ENCODE measurements at places on chromosomes 1 and 21.

DNA sequence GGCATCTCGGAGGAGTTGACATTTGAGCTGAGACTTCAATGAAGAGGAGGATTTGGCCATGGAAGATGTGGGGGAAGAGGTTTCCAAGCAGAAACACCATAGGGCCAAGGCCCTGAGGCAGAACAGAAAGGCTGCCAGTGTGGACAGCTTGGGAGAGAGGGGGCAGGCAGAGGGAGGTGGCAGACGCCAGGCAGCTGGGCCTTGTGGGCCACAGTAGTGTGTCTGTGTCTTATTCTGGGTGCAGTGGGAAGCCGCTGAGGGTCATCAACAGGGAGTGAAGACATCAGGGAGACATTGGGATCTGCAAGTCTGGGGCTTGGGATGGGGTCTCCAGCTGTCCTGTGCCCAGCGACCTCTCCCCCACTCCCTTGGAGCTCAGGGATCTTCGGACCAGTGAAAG is 96.8 kb downstream of the LACTBL1 start:
- no peak for DNase-seq

DNA sequence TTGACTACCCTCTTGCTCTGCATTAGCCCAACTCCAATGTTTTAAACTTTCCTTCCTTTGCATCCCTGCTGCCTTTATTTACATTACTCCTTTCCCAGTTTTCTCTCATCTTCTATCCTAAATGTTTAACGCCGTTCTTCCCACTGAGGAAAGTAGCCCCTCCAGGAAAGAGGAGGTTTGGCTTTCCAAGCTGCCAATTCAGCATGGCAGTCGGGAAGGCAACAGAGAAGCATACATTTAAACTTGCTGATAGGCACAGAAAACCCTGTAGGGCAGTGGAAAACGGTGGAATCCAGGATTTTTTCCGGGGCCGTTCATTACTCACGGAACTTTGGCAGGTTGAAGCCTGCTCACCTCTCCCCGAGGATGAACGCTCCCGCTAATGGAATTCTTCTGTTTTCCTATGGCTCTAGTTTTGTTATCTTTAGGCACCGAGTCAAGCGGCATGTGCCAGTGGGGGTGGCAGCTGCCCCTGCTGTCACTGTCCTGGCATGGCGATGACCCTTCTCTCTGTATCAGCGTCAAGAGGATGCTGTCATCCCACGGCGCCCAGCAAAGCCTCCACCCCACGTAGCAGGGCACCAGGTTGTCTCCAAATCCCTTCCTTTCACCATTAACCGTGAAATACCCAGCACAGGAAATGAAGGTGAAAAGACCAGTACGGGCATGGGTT is 48.3 kb downstream of the ZBTB18 start:
- DNase-seq = no peak

DNA sequence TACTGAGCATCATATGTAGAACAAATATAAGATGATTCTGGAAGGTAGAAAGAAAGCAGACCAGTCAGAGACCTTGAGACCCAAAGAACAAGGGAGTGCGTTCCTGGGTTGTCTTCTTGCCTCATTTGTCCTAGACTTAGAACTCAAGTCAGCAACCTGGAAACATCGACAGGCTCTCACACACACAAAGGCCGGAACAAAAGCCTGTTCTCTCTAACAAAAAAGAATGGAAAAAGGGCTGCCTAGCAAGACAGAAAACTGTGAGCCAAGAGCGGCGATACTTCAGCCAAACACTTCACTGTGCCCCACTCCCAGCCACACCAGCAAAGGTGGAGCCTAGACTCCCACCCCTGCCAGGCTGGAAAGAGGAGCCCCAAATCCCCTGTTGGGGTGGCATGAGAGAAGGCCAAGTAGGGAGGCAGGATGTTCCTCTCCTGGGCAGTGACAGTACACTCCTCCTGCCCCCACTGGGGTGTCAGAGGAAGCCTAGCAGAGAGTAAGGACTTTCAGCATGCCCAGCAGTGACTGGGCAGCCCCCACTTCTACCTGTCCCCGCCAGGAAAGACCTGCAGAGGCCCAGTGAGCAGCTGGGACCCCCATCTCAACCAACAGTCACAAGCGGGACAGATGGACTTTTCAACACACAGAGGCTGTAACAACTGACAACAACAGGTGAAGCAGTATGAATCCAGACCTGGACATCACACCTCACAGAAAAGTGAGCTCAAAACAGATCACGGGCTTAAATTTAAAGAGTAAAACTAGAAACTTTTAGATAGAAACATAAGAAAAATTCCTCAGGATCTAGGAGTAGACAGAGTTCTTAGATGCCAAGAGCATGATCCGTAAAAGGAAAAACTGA is 33.0 kb downstream of the MRAP start:
- no peak for DNase-seq

DNA sequence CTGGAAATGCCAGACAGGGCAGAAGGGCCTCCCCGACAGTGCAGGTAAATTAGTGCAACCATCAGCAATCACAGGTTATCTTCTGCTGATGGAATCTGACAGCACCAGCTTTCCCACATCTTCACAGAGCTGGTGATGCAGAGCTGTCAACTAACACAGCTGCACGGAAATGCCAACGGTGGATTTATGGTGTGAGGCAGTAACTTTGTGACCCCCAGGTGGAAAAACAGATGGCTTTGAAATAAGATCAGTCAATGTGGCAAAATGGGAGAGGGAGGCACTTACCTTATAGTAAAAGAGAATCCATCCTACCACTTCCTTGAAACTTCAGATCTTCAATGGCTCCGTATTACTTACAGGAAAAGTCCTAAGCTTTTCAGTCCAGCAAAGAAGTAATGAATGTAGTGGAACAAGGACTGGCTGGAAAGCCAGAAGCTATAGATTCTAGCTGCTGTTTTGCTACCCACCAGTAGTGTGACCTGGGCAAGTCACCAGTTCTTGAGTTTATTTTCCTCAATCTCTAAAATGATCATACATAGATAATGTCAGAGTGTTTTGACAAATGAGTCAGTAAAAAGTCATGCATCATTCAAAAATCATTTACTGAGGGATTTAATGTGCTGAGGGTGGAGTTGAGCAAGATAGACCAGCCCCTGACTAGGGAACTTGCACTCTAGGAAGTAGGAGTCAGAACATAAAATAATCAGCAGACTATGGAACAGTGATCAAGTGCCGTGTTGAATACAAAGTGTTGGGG is 245.7 kb upstream of the JUN start:
- DNase-seq = no peak

- no peak for DNase-seq
Observed at GRCh38 chr1:116476321-116476720, 94.5 kb downstream of the CD58 start.

- no peak for DNase-seq
Observed at GRCh38 chr1:209587789-209588188, 4.3 kb downstream of the CAMK1G start.

DNA sequence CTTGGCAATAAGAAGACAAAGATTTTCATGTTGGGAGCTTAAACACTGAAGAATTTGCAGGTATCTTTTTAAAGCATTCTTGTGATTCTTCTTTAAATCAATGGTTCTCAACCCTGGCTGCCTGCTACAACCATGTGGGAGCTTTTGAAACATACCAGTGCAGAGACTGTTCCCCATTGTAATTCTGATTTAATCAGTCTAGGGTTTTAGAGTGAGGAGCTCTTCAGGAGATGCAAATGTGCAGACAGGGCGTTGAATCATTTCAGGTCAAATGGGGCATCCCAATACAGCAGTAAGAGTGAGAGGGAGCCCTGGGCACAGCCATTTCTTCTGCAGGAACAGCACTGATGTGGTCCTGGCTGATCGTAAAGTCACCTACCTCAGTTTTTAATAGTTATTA is 24.3 kb downstream of the KCNJ6 start:
- no peak for DNase-seq

DNA sequence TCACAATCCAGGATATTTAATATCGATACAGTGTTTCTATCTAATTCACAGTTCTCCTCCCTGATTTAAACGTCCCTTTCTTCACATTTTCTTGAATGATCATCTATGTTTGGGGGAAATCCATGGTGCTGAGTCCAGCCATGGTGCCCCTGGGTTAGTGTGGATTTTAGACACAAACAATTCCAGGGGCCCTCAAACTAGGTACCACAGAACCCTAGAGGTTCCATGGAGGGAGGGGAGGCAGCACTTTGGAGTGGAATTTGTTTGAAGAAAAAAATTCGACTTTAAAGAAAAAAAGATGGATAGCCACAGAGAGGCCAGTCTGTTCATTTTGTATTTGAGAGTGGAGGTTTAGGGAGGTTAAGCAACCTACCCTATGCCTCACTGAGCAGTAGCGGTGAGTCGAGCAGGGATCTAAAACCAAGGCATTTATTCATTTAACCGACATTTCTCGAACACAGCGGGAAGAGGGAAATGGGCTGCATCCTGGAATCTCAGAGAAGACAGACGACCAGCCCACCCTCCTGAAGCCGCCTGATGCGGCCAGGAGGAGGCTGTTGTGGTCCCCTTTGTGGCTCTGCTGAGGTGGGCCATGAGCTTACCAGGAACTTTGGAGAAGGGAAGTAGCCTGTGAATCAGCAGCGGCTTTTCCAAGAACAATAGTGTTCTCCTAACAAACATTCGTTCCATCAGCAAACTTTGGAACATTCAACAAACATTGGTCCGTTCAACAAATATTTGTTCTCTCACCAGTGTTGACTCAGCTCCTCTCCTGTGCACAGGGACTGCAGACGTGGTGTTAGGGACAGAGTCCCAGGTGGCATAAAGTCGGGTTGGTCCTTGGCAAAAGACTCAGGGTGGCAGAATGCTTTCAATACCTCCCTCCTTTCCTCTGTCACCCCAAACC is 103.5 kb upstream of the ZBTB40 start:
- no peak for DNase-seq

DNA sequence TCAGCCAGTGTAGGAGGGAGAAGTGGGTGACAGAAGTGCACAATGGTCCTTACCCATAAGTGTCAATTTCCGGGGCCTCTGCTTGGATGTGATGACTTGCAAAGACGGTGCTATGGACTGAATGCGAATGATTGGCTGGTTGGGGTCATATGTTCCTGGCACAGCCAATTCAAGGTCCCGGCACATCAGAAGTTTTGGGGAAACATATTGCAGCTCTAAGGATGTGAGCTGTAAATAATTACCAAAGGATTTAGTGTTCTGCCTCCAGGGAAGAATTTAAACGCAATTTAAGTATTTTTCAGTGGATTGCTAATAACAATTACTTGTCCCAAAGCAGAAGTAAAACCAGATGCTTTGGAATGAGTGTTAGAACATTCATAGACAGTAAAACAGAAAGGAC is 26.9 kb upstream of the EXOSC10 start:
- no peak for DNase-seq

DNA sequence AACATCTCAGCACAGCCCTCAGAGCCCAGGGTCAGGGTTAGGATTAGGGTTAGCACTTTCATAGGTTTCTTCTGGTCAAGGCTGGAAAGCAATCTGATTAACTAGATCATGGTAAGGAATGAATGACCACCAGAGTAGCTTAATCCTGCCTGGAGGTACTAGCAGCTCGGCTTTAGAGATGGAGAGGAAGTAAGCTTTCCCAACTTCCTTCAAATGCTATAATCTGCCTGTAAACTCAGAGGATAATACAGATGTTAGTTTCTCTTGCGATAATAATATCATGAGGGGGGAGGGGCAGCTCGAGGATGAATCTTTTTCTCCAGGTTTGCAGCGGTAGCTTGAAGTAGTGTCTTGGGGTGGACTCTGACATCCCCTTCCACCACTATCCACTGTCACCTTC is 194.9 kb downstream of the HIVEP3 start:
- DNase-seq = no peak

DNA sequence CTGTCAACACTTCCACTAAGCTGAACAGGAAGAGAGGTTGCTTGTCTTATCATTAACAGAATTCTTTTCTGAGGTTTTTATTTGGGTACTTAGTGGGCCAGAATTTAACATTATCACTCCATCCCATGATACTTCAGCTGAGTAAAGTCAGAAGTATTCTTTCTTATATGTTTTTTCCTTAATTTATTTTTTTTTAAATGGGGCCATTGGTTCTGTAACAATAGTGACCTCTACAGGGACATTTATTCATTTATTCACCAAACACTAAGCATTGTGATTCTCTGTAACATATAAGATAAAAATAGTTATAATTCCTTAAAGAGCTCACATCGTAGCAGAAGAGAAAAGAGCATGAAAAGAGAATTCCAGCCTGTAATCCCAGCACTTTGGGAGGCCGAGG is 9.8 kb downstream of the GREM2 start:
- DNase-seq = no peak

GRCh38 chr1:108817016-108817415 is 39.9 kb downstream of the AKNAD1 start:
- no peak for DNase-seq

Data from activated CD8-positive, alpha-beta memory T cell treated with anti-CD3 and anti-CD28 coated beads for 4 hours (primary cell).